DMS79 treated with DMSO at 0.1 percent for 48 hours (cell line): ENCODE measurements at places on chromosomes 7 and 10.

DNA sequence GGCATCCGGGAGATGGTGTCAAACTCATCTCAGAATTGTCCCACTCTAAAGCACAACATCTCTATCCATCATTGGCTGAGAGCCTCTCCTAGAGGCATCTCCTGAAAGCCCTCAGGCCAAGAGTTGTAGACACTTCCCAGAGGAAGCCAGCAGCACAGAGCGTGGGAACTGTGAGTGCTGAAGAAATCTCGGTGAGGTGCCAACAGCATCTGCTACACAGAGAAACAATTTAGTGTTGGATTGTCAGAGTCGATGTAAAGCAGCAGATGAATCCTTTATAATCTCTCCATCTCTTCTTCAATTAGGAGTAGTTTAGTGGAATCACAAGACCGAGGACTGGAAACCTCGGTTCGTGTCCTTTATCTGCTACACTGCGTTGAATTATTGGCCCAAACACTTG is 172.2 kb downstream of the C7orf25 start:
- no peak for DNase-seq

DNA sequence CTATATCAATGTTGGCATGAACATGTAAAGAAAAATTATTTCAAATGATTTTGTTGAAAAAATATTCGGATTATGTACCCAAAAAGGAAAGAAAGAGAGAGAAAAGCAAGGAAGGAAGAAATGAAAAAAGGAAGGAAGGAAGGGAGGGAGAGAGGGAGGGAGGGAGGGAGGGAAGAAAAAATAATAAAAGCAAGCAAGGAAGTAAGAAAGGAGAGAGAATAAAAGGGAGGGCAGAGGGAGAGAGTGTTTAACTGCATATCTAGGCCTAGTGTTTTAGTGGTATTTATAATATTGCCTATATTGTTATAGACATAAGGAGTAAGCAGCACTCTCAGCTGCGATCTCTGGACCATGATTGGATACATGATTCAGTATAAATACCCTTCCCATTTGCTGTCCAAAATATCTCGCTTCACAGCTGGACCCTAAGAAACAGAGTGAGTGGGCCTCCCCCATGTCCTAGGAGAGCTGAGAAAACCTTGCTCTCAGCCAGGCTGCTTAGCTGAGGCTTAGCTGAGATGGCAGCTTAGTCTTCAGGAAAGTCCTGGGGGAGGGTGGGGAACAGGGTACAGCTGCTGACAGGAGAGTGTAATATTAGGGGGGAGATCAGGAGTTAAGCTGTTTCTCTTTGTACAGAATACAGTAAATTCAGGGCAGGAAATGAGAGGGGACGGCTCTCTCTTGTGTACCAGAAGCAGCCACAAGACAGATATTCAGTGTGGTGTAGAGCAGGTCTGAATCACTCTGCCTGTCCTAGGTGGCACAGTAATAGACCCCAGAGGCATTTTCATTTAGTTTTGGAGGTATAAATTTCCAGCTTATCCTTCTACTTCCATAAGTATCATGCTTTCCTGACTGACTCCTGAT is 66.8 kb upstream of the TARP start:
- DNase-seq = no peak

DNA sequence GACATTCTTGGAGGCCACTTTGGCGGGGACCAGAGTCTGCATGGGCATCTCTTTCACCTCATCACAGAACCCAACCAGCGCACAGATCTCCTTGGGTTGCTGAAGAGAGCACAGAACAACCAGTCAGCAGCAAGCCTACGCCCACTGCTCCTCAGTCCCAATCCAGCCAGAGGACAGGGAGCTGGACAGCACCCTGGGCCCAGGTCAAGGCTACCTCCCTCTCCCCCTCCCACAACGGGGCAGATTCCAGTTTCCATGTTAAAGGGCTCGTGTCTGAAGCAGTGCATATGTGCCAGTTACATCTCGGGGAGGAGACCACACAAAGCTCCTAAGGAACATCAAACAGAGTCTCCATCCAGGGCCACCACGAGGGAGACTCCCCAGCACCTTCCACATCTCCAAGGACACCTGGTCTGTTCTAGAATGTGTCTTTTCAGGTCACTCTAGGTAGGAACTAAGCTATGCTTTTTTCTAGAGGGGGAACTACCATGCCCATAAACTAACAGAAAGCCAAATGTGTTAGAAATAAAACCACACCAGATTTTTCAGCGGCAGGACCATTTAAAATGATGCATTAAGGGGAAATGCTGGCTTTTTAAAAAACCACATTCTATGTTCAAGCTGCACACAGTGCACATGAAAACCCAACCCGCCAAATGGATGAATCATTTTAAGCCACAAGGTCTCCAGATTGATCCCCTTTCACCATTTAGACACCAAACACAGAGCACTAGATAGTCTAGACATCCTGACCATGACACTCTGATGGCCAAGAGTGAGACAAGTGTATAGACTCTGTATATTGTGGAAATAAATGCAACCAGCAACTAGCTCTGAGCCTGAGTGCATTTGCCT is 28.9 kb downstream of the PSAP start:
- DNase-seq = no peak

DNA sequence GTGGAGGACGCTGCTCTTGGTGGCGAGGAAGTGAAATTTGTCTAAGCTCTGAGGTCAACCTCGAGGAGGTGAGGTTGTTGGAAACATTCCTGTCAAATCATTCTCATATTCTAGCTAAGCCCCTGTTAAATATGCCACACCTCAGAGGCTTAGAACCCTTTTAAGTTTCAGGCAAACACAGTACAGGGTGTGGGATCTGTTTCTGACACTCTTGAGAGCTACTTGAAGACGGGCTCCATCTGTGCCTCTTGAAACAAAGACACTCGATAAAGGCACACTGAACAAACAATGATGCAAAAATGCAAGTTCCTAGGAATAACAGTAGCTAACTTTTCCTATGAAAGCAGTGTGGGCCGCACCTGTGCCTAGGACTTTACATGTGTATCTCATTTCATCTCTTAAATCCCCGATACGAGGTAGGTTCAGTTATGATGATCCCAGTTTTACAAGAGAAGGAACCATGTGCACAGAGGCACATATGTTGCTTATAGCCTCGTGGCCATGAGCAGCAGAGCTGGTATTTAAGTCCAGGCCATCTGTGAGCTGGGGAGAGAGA is 299.2 kb downstream of the CCDC3 start:
- peak; percentile 25 for DNase-seq

DNA sequence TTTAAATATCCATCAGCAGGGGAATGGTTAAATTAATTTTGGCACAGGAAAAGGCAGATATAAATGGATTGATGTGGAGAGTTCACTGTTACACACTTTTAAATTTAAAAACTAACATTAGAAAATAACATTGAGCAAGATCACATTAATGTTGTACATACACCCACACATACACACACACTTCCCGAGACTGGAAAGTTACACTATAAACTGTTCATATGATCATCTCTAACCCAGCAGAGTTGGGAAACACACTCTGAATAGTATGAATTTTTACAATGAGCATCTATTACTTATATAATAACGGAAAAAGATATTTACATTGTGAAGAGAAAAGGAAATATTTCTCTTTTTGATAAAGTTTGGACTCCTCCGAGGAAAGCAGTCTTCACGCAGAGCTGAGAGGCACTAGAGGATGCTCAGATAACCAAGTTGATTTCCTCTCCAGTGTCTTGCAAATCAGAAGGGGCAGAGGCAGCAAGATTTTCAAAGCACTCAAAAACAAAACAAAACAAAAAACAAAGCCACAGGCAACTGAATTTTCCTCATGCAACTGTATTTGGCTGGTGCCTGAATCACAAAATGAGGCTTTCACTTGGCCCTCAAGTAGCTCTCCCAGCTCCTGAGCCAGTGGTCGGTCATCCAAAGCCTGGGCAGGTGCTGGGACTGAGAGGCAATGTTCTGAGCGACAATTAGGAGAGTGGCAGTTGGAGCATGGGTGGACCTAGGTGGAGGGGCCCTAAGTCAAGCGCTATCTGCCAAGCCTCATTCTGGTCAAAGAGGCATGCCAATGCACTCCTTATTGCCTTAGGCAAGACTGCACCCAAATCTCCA is 10.5 kb upstream of the GATAD1 start:
- DNase-seq = no peak

GRCh38 chr7:3154881-3155494 is 111.3 kb upstream of the CARD11 start:
- DNase-seq = peak; percentile 28

DNA sequence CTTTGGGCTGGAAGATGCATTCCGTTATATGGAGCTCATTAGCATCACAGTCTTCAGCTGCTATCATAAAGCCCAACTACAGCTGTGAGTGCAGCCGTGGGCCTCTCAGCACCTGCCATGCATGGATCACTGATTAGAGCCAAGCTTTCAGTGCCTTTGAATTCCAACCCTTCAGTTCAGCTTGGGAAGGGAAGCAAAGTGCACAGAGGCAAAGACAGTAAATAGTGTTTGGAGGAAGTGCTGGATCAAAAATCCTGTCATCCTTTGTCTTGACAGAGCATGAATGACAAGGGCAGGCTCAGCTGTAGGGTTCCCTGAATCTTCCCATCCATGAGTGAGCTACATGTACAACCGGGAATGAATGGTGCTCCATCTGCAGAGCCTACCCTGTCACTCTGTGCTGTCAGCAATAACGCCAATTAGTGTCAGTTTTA is 153.7 kb downstream of the DNAJB9 start:
- peak; percentile 33 for DNase-seq

- no peak for DNase-seq
These were observed 68.0 kb downstream of the LANCL2 start for GRCh38 chr7:55432939-55433784.

GRCh38 chr10:62127975-62128374 is 140.7 kb downstream of the RTKN2 start:
- DNase-seq = no peak

GRCh38 chr7:34851431-34851830 is 185.9 kb downstream of the DPY19L1 start:
- no peak for DNase-seq

DNA sequence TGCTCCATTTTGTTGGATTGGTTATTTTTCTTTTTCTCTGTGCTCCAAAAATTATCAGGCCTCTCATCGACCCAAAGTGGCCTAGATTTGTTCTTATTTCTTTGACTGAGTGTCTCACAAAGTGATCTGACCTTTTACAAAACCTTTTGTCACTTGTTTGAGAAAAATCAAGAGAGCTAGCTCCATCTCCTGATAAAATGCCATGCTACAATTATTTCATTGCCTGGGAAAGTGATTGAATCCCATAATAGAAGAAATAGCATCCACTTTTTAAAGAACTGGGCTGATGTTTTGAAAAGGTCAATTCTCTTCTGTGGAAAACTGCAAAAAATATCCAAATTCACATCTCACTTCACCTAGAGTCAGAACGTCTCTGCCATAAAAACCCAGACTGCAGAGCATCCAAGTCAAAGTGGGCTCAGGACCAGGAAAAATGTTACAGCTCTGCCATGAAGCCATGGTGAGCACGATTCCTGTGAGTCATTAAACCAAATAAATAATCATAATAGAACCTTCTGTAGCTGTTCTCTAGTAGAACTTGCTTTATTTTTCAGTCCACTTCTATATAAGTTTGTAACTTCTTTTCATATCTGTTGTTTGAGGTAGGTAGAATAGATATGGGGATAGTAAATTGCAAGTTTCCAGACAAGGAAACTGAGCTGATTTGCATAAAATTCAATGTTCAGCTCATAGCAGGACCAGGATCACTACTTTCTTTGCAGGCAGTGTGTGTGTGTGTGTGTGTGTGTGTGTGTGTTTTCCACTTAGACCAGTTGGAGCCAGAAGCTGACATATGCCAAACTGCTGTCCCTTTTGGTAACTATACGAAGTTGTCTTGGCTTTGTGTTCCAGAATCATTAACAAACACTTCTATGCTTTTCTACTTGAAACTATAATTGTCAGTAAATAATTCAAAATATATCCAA is 632.5 kb upstream of the ANKRD30A start:
- no peak for DNase-seq

- no peak for DNase-seq
These were observed 161.6 kb upstream of the NRP1 start for GRCh38 chr10:33496096-33496495.

GRCh38 chr7:144436500-144436899 is 33.0 kb upstream of the NOBOX start:
- DNase-seq = no peak

DNA sequence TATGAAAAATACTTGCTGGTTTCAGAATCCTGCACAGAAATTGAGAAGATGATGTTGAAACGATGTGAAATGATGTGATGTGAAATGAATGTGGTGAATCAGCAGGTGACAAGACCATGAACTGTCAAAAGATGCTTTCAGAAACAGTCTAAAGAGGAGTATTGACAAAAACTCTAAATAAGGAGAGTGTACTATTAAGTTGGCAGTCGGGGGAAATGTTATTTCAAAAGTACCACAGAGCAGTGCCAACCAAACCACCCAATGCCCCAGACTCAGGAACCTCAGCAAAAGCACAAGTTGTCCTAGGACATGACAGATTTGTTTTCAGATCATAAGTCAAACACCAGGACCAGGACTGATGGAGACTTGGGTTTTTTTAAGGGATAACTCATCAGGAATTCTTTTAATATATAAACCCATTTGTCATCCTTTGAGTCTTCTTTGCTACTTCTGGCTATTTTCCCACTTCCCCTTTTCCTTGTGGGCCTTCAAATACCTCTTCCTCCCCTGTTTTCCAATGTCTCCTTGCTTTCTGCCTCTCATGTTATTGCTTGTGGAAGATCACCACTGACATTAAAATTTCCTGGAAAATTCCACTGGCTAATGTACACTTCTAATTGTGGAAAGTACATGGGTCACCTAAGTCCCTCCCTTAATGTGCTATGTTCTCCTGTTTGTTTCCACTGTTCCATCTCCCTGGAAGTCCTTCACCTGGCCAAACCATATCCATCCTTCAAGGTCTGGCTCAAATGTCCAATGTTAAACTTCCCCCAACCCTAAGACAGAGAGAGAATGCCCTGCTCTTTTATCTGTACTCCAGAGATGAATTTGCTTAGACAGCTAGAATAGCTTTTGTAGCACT is 10.2 kb upstream of the PPP1R3C start:
- no peak for DNase-seq

GRCh38 chr10:68359189-68359588 is 26.5 kb upstream of the PBLD start:
- DNase-seq = no peak

DNA sequence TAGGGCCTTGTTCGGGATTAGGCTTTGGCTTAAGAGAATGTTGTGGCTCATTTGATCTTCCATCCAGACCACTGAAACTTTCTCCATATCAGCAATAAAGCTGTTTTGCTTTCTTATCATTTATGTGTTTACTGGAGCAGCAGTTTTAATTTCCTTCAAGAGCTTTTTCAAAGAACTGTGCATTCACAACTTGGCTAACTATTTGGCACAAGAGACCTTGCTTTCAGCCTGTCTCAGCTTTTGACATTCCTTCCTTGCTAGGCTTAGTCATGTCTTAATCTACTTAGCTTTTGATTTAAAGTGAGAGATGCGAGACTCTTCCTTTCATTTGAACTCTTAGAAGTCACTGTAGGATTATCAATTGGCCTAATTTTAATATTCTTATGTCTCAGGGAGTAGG is 19.1 kb upstream of the AKR1B1 start:
- DNase-seq = no peak

- no peak for DNase-seq
These were observed 71.9 kb downstream of the MRPL32 start for GRCh38 chr7:43004082-43004481.

- no peak for DNase-seq
These were observed 6.3 kb upstream of the CAMK2B start for GRCh38 chr7:44331682-44332081.

- peak; percentile 74 for DNase-seq
These were observed 2.8 kb downstream of the HOXA10 start for GRCh38 chr7:27171325-27171636.

GRCh38 chr7:49771427-49772176 is 1.8 kb upstream of the VWC2 start:
- no peak for DNase-seq

- no peak for DNase-seq
These were observed at the start of gene FXYD4 for GRCh38 chr10:43371418-43371817. Gene FXYD4 (plus strand): TSS chr10:43371636. CDS start chr10:43373747, 2,111 bp downstream.
